ENCODE measurements at places on chromosomes 2 and 18.
A peak's percentile ranks its signal among the peaks of the same experiment; 100 is the strongest.

GRCh38 chr2:136239079-136239685 is 121.2 kb upstream of the CXCR4 start:
- no peak for DNase-seq

- DNase-seq: no peak
Observed at GRCh38 chr18:22108674-22109073, 60.7 kb upstream of the GATA6 start.

DNA sequence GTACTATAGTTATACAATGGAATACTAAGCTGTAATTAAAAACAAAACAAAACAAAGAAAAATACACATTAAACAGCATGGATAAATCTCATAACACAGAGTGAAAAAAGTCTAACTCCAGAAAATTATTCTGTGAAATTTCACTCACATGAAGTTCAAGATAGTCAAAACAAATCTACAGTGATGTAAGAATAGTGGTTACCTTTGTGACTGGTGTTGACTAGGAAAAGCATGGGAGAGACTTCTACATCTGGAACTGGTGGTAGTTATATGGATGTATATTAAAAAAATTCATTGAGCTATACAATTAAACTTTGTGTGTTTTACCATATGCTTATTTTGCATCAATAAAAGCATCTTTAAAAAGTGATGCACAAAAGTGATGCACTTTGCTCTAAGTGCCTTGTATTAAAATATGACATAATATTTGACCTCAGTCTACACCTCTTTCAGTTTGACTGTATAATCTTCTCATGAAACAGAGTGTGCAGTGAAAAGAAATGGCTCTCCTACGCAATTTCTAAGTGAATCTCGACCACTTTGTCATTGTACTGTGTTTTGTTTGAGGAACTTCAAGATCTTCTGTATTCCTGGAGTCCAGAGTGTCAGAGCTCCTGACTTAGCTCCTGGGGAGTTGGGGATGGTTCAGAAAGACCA is 28.0 kb downstream of the STAT4 start:
- no peak for DNase-seq

DNA sequence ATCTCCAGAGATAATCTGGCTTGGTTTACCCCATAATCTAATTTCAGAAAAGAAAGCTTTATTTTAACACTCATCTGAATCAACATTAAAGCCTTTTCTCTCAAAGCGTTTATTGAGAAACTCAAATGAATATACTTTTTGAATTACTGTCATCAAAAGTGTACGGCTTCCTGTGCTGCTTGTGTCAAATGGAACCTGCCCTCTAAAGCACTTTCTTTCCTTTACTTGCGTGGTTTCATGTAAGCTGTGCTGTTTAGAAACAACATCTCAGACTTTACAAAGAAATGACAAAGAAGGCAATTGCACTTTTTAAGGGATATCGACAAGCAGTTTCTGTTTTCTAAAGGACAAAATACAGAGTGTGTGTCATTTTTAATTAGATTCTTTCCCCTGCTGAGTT is 35.1 kb downstream of the CYBRD1 start:
- no peak for DNase-seq

DNA sequence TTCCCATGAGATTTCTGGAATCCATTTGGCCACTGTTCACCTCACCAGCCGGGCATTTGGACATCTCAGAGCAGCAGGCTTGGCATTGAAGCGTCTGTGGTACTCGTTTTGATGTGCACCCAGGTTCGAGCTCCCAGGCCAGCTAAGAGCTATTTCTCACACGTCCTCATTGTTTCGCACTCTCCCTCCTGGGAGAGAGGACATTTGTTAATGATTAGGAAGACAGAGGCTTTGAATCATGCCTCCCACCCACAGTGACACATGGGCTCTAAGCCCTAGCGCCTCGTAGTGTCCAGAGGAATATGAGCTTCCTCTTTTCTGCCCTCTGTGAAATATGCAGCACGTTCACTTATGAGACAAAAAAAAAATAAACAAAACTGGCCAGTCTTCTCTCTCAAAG is 361.8 kb downstream of the RND3 start:
- peak; percentile 56 for DNase-seq

DNA sequence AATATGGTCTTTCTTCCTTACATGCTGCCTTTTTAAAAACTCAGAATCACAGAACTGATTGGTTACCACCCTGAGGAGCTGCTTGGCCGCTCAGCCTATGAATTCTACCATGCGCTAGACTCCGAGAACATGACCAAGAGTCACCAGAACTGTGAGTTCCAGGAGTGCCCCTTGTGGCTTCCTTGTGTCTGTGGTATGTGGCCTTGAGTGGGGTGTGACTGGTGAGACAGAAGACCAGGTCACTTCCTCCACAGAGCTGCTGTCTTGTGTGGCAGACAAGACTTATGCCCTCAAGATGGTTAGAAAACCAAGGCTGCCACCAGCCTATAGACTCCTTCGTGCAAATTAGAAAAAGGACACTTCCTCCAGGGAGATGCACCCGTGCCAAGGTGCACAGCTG is 72.6 kb downstream of the EPAS1 start:
- no peak for DNase-seq

- DNase-seq: no peak
Observed at GRCh38 chr2:46023165-46023854, 273.9 kb upstream of the EPAS1 start.

GRCh38 chr2:17765398-17765797 is 11.5 kb downstream of the GEN1 start:
- no peak for DNase-seq

- no peak for DNase-seq
Observed at GRCh38 chr2:221096706-221097567, 475.2 kb downstream of the EPHA4 start.

DNA sequence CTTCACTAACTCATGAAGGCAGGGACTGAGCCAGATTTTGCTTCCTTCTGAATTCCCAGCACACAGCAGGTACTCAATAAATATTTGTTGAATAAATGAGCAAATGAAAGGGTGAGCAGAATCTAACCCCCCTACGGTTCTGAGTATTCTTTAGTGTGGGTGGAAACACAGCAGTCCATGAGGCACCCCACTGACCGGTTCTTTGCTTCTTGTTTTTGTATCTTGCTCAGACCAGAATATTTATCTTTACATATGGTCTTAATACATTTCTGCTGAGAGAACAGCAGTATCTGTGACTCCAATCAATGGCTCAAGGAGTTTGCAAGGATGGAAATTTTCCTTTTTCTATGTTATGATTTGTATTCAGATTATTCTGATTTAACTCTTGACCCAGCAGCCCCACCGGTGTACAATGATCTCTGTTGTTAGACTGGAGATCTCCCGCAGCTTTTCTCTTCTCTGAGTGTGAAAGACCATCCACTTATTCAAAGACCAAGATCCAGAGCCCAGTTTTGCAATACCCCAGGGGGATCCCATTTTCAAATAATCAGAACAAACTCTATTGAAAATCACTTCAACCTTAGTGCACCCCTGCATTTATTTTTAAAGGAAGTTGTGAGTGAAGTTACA is 506.5 kb upstream of the TNP1 start:
- no peak for DNase-seq

GRCh38 chr2:28424799-28425463 is 32.3 kb downstream of the FOSL2 start:
- DNase-seq: no peak

DNA sequence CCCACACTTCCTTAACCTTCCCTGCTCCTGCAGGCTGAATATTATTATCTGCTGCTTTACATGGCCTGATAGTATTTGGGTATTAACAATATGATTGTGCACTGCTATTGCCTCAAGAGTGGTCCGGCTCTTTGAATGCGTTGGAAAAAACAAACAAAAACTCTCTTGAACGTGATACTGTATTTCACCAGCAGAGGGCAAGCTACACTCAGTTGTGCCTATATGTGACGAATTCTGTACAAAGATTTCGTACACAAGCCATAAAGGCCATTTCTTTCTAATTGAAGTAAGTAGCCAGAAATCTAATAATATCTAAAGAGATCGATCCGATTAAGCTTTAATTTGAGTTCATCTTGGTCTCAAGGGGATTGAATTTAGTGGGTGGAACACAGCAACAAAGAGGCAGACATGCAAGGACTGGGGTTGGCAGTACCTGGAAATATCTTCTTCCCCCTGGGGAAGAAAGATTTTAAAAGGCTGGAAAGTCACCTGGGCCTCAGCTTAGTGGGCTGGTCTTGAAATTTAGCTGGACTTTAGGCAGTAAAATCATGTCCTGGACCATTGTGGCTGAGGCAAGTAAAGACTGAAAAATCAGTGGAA is 49.3 kb upstream of the RAB6D start:
- peak; percentile 43 for DNase-seq

DNA sequence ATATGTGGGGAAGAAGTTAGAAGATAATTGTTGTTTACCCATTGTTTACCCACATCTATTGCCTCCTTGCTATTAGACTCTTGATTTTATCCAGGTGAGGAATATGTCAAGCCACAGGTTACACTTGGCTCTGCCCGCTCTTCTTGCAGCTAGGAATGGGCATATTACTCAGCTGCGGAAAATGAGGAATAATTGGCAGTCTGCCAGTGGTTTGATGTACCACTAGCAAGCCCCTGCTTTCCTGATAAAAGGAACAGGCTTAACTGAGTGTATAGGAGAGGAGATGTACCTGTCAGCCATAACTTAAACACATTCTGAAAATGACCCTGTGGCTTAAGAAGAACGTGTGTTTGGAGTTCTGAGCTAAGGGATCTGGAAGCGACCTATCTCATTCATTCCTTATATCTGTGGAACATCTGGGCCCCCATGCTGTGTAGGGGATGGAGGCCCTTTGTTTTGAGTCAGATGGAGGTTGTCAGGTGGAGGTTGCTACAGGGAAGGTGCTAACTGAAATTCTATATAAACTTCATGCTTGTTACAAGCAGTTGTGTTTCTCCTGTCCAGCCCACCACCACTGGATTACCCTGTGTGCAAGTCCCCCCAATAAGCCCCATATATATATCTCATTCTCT is 4.6 kb upstream of the FMNL2 start:
- DNase-seq: no peak

- DNase-seq: peak; percentile 21
Observed at GRCh38 chr2:170716851-170717598, 1.9 kb downstream of the SP5 start.

- DNase-seq: no peak
Observed at GRCh38 chr2:219916281-219916680, 288.9 kb downstream of the SLC4A3 start.

DNA sequence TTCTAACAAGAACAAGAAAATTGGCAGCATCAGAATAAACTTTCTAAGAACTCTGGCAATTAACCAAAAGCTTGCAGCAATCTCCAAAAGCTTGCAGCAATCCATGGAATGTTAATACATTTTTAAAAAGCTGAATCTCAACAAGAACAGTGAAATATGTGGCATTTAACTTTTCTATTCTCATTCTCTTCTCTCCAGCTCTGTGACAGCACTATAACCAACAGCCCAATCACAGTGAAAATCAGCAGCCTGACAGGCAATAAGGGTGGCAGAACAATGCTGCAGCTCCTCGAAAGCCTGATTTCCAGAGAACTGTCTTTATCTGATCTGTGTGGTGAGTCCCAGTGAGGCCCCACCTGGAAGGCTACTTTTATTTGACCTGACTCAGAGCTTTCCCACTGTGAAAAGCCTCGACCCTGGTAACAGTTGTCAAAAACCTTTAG is 60.0 kb downstream of the TMEM131 start:
- peak; percentile 71 for DNase-seq

DNA sequence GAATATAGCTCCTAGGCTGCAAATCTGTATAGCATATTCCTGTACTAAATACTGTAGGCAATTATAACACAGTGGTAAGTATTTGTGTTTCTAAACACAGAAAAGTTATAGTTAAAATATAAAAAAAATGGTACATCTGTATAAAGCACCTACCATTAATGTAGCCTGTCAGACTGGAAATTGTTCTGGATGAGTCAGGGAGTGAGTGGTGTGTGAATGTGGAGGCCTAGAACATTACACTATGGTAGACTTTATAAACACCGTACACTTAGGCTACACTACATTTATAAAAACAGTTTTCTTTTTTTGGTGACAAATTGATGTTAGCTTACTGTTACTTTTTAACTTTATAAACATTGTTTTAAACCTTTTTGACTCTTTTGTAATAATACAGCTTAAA is 226.3 kb downstream of the CCDC85A start:
- DNase-seq: no peak

GRCh38 chr2:129502781-129503180 is 476.7 kb upstream of the RAB6C start:
- DNase-seq: no peak

GRCh38 chr2:174787487-174788205 is 23.4 kb upstream of the CHRNA1 start:
- DNase-seq: peak; percentile 99

DNA sequence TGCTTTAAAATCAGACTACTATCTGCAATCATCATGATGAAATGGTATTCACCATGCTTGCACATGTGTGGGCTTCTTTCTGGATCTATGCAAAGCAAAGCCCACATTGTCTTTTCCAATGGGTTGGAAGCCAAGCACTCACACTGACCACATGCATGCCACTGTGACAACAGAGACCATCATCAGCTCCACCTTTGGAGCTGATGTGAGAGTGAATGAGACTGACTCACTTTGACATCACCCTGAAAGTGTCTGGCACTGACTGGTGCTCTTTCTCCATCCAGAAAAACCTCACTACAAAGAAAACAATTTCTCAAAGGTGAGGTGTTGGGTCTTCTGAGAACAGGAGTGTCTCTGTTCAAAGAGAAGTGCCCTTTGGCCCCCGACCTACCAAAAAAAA is 4.7 kb downstream of the MYO5B start:
- DNase-seq: no peak

DNA sequence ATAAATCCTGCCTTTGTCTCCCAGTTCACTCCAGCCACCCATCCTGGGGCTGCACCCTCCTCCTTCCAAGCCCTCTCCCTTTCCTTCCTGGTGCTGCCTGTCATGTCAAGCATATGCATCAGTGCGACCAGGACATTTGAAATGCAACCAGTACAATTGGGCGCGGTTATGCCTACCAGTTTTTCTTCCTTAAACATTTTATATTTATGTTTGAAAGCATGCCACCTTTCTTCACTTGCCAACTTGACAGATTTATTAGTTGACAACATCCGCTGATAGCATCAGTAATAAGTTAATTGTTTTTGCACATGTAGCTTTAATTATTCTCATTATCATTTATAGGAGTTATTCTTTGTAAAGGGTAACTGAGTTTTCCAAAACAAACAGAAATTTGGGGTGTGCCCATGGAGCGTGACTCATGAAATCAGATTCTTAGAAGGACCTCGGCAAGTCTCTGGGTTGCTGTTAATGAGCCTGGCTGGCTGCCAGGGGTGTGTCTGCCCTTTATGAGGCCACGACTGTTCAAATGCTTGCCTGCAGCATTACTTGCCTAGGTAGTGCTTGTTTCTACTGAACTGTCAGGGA is 32.8 kb upstream of the IL1B start:
- peak; percentile 21 for DNase-seq

- DNase-seq: no peak
Observed at GRCh38 chr2:84386336-84387040, 72.6 kb downstream of the SUCLG1 start.

DNA sequence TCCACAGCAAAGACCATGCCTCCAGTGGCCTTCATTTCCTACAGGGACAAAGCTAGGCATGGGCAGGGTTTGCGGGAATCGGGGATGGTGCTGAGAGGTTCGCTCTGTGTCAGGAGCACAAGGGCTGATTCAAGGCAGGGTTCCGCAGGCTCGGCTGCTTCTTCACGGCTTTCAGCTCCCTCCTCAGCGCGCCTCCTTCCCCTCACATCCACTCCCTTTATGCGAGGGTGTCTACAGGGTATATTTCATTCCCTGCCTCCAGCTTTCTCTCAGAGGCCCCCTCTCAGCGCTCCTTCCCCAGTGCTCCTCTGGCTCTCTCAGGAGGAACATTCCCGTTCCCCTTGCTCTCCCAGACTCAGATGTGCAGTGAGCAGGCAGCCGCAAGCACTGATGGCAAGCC is 78.7 kb upstream of the ASB18 start:
- no peak for DNase-seq

All from fibroblast of the conjunctiva (primary cell).